ENCODE measurements at places on chromosomes 6 and 20. TPM values are rescaled to one million over a fixed set of nuclear protein-coding genes. Genes with fewer than 3 reads are reported as not detected.

DZANK1 gene
- total RNA-seq, result 5.4 TPM

LSM2 gene
- 33.5 TPM for total RNA-seq

ZNF165 gene
- total RNA-seq, result 3.0 TPM

RAD21L1 gene
- not detected for total RNA-seq

MED23 gene
- total RNA-seq, result 45.0 TPM

SLX4IP gene
- 6.7 TPM for total RNA-seq

NTSR1 gene
- total RNA-seq, result 0.58 TPM

VWA7 gene
- 8.6 TPM for total RNA-seq

TP53INP2 gene
- total RNA-seq, result 6.4 TPM

TRIM15 gene
- 0.47 TPM for total RNA-seq

DEFB124 gene
- total RNA-seq, result not detected

COX7A2 gene
- total RNA-seq, result 67.1 TPM

ZBTB46 gene
- total RNA-seq, result 26.4 TPM

BTNL2 gene
- total RNA-seq, result not detected

CRISP3 gene
- total RNA-seq, result 0.88 TPM

MUC22 gene
- not detected for total RNA-seq

EBF4 gene
- 18.3 TPM for total RNA-seq

RFX6 gene
- total RNA-seq, result not detected

CRISP2 gene
- 0.18 TPM for total RNA-seq

NUP43 gene
- total RNA-seq, result 33.0 TPM

DCDC2 gene
- 84.9 TPM for total RNA-seq

UST gene
- 12.3 TPM for total RNA-seq

Data from metanephros (tissue), 2 donors.